Hepatic stellate cell (primary cell): ENCODE measurements at places on chromosomes 4 and X.
A peak's percentile ranks its signal among the peaks of the same experiment; 100 is the strongest.

- no peak for DNase-seq
Observed at GRCh38 chrX:123504630-123505270, 228.1 kb downstream of the THOC2 start.

- DNase-seq, result no peak
Observed at GRCh38 chr4:161577579-161578301, 586.1 kb downstream of the FSTL5 start.

- no peak for DNase-seq
Observed at GRCh38 chr4:151538963-151539362, 130.0 kb downstream of the FHIP1A start.

DNA sequence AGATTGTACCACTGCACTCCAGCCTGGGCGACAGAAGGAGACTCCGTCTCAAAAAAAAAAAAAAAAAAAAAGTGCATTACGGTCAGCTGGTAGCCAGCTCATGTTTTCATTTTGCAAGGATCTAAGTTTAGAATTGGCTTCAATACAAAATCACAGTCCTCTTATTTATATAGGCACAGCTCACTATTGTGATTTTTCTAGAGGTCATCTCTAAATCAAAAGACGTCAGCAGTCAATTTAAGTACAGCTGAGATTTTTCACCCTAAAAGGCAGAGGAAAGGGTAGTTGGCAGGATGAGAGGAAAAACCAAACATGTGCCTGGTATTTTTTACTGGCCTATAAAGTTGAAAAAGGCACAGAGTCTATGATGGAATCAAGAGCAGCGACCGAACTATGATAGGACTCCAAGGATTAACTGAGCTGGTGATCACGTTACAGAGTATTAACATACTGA lies 30.8 kb downstream of the ASB5 start:
- peak; percentile 59 for DNase-seq

GRCh38 chrX:133838761-133839676 lies 146.4 kb downstream of the GPC3 start:
- peak; percentile 31 for DNase-seq

- no peak for DNase-seq
Observed at GRCh38 chr4:162450531-162451035, 286.8 kb upstream of the FSTL5 start.

DNA sequence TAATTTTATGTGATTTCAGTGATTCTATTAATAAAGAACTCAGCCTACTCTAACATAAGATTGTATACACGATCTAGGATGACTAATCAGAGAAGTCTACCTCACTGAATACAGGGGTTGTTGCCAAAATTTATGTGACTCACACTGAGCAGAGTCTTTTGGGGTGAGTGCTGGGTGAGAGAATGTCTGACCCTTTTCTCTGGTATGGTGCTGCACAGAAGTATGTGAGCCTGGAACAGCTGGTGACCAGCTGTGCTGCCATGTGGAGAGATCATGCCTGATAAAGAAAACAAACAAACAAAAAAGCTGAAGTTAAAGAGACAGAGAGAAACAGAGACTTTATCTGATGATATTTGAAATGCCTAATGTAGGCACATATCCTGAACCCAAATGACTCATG lies 618.1 kb upstream of the GRIA3 start:
- DNase-seq, result peak; percentile 3

DNA sequence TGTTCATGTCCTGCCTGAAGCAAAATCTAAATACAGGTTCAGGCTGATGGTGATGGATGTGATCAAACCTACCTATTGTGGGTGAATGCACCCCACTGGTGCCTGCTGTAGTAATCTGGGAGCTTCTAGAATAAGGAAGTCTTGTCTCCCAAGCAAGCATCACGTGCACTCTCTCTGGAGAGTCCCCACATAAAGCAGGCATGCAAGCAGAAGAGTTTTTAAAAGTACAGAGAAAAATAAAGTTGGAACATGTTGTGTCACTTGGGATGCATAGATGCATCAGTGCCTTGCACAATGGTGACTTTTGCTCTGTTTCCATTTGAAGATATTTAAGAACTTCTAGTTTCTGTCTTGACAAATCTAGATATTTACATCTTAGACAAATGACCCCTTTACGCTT lies 54.9 kb downstream of the MAD2L1 start:
- DNase-seq, result no peak

DNA sequence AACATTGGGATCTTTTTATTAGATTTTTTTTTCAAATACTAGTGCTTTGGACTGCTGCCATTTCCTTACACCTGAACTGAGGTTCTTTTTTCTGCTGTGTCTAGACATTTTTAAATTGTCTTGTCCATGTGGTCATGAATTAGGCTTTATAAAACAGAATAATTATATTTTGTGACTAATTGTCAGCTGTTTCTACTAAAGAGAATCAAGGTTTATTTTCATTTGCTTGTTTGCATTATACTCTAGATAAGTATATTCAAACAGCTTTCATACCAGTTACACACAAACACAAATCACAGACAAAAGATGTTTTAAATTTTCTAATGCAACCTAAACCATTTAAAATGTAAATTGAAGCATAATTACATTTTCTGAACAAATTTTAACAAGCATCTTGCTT lies 194.7 kb downstream of the GALNTL6 start:
- DNase-seq, result no peak

DNA sequence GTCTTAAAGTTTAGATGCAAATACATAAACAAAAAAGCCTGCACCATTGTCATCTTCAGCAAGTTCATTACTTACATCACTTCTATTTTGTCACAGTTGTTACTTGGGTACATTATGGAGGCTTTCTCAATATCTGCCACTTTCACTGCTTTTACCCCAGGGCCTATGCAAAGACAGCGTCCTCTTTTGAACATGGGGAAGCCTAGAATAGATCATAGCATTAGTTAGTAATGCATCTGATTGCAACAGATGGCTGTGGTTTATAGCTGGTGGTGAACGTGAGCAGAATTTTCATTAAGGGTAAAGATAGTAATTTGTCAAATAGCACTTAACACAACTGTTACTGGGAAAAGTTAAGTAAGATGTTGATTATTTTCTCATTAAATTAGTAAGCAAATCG lies 729 bp downstream of the CXCL11 start:
- DNase-seq, result no peak

- DNase-seq, result peak; percentile 26
Observed at GRCh38 chr4:89254847-89255246, 52.8 kb downstream of the GPRIN3 start.

- DNase-seq, result no peak
Observed at GRCh38 chr4:95167805-95168204, 381.0 kb downstream of the UNC5C start.

GRCh38 chr4:137583671-137584070 lies 51.4 kb upstream of the PCDH18 start:
- DNase-seq, result no peak

- no peak for DNase-seq
Observed at GRCh38 chr4:119774840-119775239, 146.2 kb upstream of the PDE5A start.

- no peak for DNase-seq
Observed at GRCh38 chr4:67470871-67471270, 74.4 kb downstream of the CENPC start.

- DNase-seq, result no peak
Observed at GRCh38 chrX:109760209-109760921, 27.3 kb upstream of the ACSL4 start.

- no peak for DNase-seq
Observed at GRCh38 chrX:16851421-16851820, 18.7 kb downstream of the RBBP7 start.

DNA sequence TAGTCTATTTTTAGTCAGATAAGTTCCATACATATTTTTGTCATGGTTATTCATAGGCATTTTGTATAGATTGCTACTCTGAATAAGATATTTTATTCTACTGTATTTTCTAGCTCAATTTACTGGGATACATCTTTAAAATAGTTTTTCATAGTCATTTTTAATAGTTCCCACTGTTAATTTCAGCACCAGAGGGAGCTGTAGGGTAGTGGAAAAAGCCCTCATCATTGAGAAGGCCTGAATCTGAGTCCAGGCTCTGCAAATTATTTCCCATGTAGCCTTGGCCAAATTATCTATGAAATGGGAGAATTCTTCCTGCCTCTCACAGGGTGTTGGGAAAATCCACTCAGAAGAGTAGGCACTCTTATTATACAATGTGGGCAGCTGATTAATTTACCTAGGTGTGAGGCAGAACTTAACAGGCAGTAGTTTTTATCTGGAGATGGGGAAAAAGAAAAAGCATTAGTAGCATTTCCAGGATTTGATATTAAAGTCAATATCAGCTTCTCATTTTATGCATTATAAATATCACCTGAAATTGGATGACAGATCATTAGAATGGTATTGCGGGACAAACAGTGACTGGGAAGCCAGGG lies 102.9 kb upstream of the PAQR3 start:
- DNase-seq, result peak; percentile 4

DNA sequence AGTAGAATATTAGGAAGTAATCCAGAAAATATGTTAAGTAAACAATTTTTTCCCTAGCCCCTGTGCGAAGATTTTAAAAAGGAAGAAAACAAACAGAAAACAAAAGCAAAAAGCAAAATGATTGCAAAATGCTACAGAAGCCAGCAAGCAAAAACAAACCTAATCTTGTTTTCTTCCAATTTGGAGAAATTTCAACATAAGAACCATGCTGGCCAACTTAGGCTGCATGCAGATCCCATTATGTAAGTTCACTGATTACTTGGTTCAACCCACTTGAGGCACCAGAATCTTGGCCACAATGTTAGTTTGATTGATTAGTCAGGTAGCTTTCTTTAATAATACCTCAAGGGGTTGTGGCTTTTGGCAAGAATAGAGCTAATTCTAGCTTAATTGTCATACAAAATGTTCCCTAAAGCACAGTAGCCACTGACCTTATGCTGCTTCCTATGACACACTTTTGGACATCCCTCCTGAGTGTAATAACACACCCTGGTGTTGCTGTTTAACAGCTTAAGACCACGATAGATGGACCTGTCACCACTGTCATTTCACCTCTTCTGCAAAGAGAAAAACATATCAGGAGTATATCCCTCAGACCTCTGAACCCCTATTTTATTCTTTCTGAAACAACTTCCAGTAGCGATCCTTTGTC lies 2342.1 kb downstream of the PCDH7 start:
- DNase-seq, result no peak

GRCh38 chr4:185904381-185904780 lies 92.4 kb upstream of the SORBS2 start:
- no peak for DNase-seq

GRCh38 chr4:15586066-15586465 lies 69.1 kb downstream of the FBXL5 start:
- no peak for DNase-seq
